ENCODE measurements at places on chromosomes 7 and 10. TPM values are rescaled to one million over a fixed set of nuclear protein-coding genes. Genes with fewer than 3 reads are reported as not detected.

CPXM2 gene
- 2.1 TPM for total RNA-seq

PSD gene
- under 0.01 TPM for total RNA-seq

IFIT1B gene
- total RNA-seq, result not detected

LIPJ gene
- not detected for total RNA-seq

ZKSCAN1 gene
- 32.8 TPM for total RNA-seq

All from epithelial cell of umbilical artery (primary cell).